ENCODE measurements at places on chromosomes 6 and 20.

DNA sequence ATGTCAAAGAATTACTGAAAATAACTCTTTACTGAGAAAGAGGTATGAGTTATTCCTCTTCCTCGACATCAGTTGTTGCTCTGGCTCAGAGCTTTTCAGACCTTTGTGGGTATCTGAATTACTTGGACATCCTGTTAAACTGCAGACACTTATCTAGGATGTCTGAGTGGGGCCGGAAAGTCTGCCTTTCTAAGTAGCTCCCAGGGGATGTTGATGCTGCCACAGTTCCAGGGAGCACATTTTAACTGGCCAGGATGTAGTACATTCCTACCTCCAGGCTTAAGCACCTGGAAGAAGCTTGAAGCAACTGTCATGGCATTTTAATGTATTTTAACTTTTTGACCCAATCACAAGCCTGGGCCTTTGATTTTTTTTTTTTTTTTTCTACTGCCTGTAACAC lies 265.8 kb upstream of the PLCB4 start:
- no peak for DNase-seq

DNA sequence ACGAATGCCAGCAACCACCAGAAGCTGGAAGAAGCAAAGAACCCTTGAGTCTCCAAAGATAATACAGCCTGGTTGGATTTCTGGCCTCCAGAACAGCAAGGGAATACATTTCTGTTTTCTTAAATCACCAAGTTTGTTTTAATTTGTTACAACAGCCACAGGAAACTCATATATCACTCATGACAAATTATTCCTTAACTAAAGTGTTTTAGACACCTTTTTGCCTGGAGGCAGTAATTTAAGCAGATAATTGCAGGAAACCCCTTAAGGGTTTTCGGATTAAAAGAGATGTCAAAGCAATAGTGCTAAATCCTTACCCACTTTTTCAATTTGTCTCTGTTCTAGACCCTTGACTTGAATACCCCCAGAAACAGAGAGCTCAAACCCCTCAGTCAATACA lies 1050.0 kb downstream of the EPHA7 start:
- DNase-seq: no peak

DNA sequence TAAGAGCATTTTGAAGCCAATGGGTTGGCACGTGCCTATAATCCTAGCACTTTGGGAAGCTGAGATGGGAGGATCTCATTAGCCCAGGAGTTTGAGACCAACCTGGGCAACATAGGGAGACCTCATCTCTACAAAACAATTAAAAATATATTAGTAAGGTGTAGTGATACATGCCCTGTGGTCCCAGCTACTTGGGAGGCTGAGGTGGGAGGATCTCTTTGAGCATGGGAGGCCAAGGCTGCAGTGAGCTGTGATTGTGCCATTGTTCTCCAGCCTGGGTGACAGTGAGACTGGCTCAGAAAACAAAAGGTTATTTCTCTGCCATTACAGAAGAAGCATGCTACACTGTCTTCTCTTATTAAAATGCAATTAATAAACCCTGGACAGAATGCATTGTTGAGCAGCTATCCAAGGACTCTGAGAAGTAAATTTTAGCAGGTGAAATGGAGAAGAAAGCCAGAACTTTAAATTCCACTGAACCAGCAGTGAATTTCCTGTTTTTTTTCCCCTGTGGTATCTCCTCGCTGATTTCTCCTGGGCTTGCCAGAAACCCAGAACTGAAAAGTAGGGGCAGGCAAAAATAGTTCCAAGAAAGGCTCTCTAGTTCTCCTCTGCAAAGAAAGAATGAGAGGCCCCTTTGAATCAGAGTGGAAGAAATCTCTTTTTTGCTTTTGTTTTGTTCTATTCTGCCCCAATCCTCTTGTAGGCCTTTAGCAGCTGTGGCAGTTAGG lies 8.4 kb downstream of the AMD1 start:
- no peak for DNase-seq

- DNase-seq: no peak
Observed at GRCh38 chr20:51228763-51229162, 205.9 kb upstream of the KCNG1 start.

- DNase-seq: no peak
Observed at GRCh38 chr20:6265204-6265904, 142.5 kb upstream of the FERMT1 start.

DNA sequence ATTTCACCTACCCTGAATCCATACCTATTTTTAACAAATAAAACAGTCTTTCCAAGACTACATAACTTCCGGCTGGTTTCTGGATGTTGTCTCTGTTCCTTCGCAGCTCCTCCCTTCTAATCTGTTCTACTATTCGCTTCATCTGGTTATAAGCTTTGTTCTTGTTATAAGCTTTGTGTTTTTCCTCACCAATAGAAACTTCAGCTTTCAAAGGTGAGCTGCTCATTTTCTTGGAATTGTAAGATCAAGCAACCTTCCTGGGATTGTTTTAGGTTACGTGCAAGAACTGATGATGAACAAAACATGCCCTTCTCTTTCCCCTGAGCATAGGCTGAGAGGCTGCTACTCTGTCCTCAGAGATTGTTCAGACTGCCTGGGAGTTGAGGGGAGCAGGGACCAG lies 2.1 kb downstream of the GFOD1 start:
- DNase-seq: no peak

- DNase-seq: no peak
Observed at GRCh38 chr6:166713434-166714186, 86.6 kb upstream of the RPS6KA2 start.
